ENCODE measurements at places on chromosomes 1 and 21. TPM values are rescaled to one million over a fixed set of nuclear protein-coding genes. Genes with fewer than 3 reads are reported as not detected.

Gene KRTAP21-2
- total RNA-seq = not detected

Gene PTAFR
- total RNA-seq = under 0.01 TPM

Gene TAL1
- total RNA-seq = not detected

Gene SPRR1B
- total RNA-seq = not detected

Gene NOTCH2NLA
- total RNA-seq = 86.9 TPM

Gene VSIG8
- total RNA-seq = under 0.01 TPM

Gene OR6N2
- not detected for total RNA-seq

Gene ACTL8
- 0.16 TPM for total RNA-seq

Gene DCDC2B
- not detected for total RNA-seq

Gene NFASC
- 0.77 TPM for total RNA-seq

Gene KRTAP19-3
- not detected for total RNA-seq

Gene HES3
- not detected for total RNA-seq

Gene APCS
- not detected for total RNA-seq

Gene TPM3
- total RNA-seq = 325 TPM

Gene RYR2
- not detected for total RNA-seq

Gene GPATCH4
- total RNA-seq = 5.4 TPM

Gene KMO
- not detected for total RNA-seq
